ENCODE measurements at places on chromosomes 1 and 21.

DNA sequence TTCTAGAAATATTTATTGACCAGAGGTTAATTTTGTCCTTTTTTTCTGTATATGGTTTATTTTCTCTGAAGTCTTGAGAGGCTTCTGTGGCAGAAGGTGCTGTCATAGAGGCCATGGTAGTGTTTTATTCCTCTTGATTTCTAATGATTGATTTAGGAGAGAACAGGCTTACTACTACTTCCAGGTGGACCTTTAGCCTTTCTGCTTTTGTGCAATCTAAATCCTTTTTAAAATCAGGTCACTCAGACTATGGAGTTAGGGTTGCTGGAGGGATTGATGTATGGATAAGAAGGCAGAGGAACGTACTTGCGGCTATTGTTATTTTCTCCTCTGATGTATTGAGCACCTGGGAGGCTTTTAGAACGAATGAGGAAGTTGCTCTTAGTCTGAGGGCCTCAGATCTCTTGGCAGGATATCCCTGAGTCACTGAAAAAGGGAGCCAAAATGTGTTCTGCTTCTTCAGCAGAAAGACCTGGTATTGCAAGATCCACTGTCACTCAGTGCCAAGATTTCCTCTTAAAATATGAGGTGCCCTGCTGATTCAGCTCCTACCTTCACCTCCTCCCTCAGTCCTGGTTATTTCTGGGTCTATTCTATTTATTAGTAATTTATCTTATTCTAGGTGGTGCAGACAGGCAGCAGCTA is 277.4 kb downstream of the ZNF648 start:
- no peak for DNase-seq

DNA sequence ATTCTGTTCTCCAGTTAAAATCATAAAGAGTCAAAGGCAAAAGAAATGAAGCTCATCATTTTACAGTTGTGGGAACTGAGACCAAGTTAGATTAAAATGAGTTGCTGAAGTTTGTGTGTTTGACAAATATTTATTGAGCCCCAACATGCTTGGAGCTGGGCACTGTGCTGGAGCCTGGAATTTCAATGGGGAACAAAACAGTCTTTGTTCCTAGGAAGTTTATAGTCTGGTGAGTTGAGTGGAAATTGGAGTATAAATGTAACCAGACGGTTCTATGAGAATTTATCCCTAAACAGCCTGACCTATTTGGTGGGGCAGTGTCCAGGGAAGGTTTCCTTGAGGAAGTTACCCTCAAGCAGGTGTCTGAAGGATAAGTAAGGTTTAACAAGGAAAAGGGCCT is 294.4 kb downstream of the PRDM2 start:
- DNase-seq: no peak

DNA sequence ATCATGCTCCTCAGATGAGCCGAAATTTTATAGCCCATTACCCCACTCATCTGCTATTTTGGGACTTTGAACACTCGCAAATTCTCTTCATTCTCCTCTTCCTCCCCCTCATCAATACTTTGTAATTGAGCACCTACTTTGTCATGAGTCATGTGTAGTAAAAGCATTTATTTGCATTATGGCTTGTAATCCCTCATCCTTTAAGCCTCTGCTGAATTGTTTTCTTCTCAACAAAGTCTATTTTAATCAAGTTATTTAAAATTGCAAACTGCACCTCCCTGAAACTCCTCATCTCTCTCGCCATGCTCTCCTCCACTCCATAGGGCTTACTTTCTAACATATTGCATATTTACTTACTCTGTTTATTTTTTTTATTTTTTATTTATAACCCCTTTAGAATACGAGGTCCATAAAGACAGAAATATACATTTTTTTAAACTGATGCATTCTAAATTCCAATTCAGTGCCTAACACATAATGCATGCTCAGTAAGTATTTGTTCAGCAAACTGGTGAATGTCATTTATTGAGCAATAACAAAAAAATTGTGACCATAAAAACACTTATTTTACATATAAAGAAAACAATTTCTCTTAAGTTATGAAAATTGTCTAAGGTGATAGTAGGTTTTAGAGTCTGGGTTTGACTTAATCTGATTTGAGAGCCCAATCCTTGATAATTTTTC is 161.7 kb downstream of the FASLG start:
- DNase-seq: no peak

- no peak for DNase-seq
Observed at GRCh38 chr1:72649211-72649888, 367.0 kb upstream of the NEGR1 start.

GRCh38 chr21:38307771-38308531 is 51.2 kb downstream of the KCNJ15 start:
- no peak for DNase-seq

DNA sequence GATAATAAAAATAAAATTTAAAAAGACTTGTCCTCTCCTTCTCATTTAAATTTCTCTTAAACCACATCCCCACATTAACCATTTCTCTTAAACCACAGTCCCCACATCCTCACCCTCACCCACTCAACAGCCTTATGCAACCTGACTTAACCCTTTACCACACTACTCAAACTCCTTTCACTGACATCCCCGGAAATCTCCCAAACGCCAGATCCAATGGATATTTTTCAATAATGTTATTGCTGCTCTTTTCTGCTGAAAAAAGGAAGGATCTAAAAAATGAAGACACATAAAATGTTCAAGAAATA is 54.2 kb upstream of the EEIG2 start:
- DNase-seq: no peak

- no peak for DNase-seq
Observed at GRCh38 chr1:245260110-245260882, 105.5 kb downstream of the KIF26B start.

DNA sequence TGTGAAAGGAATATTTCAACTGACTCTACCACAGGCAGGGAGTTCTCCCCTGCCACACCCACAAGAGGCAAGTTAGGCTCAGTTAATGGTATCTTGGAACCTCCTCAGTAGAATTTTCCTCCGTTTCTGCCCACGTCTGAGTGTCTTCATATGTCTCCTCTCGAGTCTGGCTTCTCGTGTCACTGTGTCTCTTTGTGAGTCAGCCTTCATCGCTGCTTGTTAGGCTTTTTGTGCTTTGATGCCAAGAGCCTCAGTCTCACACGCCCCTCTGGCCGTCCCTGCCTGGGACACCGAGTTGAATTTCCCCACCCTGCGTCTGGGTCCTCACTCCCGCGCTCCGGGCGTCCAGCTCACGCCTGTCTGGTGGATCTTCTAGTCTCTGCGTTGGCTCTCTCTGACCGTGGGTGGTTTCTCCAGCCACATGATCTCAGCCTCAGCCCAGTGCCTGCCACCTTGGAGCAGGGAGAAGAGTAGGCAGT is 125.7 kb upstream of the GADD45A start:
- DNase-seq: no peak

DNA sequence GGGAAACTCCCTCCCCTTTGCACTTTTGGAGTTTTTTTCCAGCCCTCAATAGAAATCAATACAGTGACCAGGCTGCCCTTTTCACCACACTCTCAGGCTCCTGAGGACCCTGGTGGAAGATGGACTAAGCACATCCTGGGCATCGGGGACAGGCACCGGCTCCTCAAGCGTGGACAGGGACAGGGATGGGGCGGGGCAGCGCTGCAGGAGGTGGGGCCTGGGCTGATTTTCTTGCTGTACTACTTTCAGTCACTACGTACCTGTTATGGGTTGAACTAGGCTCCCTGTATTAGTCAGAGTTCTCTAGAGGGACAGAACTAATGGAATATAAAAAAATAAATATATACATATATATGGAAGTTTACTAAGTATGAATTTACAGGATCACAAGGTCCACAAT is 2.5 kb downstream of the MX2 start:
- no peak for DNase-seq

DNA sequence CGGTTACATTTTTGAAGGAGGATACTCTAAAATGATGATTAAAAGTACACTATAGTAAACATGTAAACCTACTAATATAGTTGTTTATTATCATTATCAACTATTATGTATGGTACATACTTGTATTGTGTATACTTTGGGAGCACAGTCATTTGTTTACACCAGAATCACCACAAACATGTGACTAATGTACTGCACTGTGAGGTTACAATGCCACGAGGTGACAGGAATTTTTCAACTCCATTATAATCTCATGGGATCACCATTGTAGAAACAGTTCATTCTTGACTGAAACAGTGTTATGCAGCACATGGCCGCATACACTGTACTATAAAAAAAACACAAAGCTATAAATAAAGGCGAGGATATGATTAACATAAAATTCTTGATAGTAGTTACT is 44.3 kb downstream of the GPATCH2 start:
- no peak for DNase-seq

GRCh38 chr1:35536556-35537162 is 20.5 kb downstream of the KIAA0319L start:
- no peak for DNase-seq

GRCh38 chr1:152901631-152902030 is 6.7 kb upstream of the IVL start:
- DNase-seq: no peak

GRCh38 chr1:156555715-156556114 is 16.6 kb downstream of the IQGAP3 start:
- no peak for DNase-seq

DNA sequence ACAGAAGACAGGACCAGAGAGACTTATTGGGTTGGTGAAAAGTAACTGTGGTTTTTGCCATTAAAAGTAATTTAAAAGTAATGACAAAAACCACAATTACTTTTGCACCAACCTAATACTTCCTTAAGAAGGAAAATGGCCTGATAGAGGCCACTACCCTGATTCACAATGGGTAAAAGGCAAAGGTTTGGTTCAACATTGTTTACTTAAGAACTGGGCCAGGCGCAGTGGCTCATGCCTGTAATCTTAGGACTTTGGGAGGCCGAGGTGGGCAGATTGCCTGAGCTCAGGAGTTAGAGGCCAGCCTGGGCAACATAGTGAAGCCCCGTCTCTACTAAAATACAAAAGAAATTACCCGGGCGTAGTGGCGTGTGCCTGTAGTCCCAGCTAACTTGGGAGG is 48.2 kb upstream of the RCOR3 start:
- DNase-seq: no peak

DNA sequence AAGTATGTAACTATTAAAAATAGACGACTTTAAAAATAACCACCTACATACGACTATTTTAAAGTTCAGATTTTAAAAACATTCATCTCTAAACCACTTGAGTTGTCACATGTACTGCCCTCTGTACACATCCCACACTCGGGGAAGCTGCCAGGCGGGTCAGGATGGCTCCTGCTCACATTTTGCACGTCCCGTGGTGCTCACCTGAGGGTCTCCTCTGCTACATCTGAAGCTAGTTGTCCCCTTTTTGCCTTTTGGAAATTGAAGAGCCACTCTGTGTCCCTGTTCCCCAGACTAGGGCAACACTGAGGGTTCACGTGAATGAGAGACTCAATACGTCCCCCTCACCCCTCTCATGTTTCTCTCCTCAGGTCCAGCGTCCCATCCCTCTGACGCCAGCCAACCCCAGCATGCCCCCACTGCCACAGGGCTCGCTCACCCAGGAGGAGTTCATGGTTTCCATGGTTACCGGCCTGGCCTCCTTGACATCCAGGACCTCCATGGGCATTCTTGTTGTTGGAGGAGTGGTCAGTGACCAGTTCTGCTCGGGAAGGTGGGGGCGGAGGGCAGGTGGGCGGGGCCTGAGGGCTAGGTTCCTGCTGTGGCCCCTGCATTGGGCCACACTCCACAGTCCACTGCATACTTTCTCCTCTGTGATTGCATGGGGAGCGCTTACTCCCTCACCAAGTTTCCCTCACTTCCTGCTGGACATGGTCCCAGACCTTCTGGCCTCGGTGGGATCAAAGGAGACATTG is 13.0 kb upstream of the MIIP start:
- DNase-seq: no peak

DNA sequence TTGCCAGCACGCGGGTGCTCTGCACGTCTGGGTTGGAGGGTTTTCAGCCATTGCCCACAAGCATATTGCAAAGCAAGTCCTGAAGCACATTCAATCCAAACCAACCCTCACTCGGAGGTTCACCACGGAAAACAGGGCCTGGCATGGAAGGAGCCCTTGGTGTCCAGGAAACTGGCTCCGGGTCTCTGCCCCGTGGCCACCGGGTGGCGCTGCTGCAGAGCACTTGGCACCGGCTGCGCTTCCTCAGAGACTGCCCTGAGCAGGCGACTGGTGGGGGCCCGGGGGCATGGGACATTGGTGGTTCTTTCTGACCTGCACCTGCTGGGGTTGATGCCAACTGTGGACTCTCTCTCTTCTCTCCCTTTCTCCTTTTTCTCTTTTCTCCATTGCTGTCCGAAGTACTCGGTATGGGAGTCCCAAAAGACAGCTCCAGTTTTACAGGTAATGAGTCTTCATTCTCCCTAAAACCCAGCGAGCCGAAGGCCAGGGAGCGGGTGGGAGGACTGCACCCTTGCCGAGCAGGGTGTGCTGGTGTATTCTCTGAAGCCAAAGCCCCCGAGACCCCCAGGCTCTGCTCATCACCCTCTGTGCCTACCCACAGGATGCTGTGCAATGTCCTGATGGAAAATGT is 4.1 kb upstream of the KCNAB2 start:
- DNase-seq: no peak

- DNase-seq: no peak
Observed at GRCh38 chr1:201557572-201557958, 18.6 kb downstream of the NAV1 start.

GRCh38 chr1:160860840-160861505 is 1.7 kb downstream of the CD244 start:
- DNase-seq: no peak

DNA sequence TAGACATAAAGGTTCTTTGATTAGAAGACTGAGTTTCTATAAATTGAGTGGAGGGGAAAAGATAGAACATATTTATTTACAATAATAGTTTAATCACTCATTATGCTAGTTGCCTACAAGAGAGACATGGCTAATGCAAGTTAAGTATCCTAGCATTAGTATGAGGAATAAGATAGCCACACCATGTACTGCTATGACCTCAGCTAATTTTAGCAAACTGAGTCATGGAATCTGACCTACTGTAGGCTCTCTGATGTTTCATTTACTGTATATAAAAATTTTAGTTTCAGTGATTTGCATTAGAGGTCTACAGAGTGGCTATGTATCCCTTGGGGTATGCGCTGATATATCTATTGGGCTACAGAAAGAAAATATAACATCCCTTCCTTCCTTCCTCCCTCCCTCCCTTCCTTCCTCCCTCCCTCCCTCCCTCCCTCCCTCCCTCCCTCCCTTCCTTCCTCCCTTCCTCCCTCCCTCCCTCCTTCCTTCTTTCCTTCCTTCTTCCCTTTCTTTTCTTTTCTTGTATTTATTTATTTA is 5.8 kb downstream of the AGL start:
- no peak for DNase-seq

DNA sequence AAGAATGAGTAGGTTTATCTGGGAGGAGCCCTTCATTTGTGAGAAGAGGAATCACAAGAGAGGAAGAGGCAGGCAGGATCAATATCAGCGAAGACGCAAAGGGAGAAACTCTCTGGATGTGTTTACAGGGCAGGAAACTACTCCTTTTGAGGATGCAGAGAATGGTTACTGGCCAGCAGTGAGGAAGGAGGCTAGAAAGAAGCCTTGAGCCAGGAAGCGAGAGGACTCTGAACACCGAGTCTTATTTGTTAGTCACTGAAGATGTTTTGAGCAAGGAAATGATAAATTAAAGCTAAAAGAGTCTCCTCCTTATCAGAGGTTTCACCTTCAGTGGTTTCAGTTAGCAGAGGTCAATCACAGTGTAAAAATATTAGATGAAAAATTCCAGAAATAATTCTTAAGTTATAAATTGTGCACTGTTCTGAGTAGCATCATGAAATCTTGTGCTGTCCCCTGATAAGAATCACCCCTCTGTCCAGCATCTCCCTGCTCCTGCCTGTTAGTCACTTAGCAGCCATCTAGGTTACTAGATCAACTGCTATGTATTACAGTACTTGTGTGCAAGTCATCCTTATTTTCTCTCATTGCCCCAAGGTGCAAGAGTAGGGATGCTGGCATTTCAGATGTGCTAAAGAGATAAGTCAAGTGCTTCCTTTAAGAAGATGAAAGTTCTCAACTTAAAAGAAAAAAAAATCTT is 43.5 kb downstream of the WLS start:
- DNase-seq: no peak

All from stimulated activated CD8-positive, alpha-beta memory T cell treated with anti-CD3 and anti-CD28 coated beads, Interleukin-15, amount 100 ng/mL, for 4 hours (primary cell).